CD4-positive, alpha-beta memory T cell (primary cell): ENCODE measurements at places on chromosomes 1 and 21. TPM values are rescaled to one million over a fixed set of nuclear protein-coding genes. Genes with fewer than 3 reads are reported as not detected.

GUCA2B gene
- not detected for total RNA-seq

TTLL7 gene
- 0.06 TPM for total RNA-seq

TMED5 gene
- 60.1 TPM for total RNA-seq

MSH4 gene
- total RNA-seq: 0.80 TPM

C1orf53 gene
- not detected for total RNA-seq

DNA sequence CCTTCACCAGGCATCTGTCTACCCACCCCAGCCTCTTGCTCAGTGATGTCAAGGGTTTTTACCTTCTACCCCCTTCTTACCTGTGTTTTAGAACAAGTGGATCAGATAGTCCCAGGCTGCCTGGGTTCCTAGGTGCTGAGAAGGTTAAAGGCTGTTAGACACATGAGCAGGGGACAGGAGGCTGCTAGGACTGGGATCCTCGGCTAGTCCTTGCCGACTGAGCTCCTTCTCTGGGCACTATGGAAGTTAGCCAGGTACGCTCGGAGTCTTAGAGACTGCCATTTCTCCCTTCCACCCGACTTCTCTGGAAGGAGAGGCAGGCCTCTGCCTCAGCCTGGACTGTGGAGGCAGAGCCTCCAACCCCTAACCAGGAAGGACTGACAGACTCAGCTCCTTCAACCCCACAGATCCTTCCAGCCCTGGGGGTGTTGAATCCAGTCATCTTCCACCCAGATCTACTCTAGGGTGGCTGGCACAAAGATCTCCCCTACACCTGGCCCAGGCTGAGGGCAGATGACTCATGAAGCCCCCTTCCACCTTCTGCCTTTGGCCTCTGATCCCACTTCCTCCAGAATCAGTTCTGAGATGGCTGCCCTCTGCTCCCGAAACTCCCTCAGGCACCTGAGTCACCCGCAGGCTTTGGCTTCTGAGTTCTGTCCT, at the start of gene DYNLT4:
TSS of gene DYNLT4 (minus strand) at position 648 of the 660 bp plus-strand sequence. CDS start 683 bp downstream, outside the sequence.
- H3K4me3 ChIP-seq: peak within 1 kb of the TSS; percentile 57
- peaks cover 35% of the 10 kb centered on the region for H3K36me3 ChIP-seq
- peak within 1 kb of the TSS; percentile 98 for H3K27ac ChIP-seq
- H3K4me1 ChIP-seq: peaks cover 91% of the 10 kb centered on the region

GRCh38 chr1:3606779-3607702, 4.3 kb downstream of the MEGF6 start:
- H3K4me3 ChIP-seq: no peak overlapping the region
- peaks cover 5% of the 10 kb centered on the region for H3K27me3 ChIP-seq
- no peaks in the 10 kb centered on the region for H3K36me3 ChIP-seq

GRCh38 chr1:114559356-114559755, 22.1 kb downstream of the BCAS2 start:
- DNase-seq: no peak
- no peak overlapping the region for H3K4me3 ChIP-seq
- no peaks in the 10 kb centered on the region for H3K27me3 ChIP-seq

- H3K4me1 ChIP-seq: peaks cover 26% of the 10 kb centered on the region
- H3K27ac ChIP-seq: no peak overlapping the region
- DNase-seq: peak; percentile 39
- H3K27me3 ChIP-seq: no peaks in the 10 kb centered on the region
- H3K36me3 ChIP-seq: no peaks in the 10 kb centered on the region
- no peak overlapping the region for H3K4me3 ChIP-seq
Measured at GRCh38 chr1:185681034-185681633, 53.1 kb upstream of the HMCN1 start.

DNA sequence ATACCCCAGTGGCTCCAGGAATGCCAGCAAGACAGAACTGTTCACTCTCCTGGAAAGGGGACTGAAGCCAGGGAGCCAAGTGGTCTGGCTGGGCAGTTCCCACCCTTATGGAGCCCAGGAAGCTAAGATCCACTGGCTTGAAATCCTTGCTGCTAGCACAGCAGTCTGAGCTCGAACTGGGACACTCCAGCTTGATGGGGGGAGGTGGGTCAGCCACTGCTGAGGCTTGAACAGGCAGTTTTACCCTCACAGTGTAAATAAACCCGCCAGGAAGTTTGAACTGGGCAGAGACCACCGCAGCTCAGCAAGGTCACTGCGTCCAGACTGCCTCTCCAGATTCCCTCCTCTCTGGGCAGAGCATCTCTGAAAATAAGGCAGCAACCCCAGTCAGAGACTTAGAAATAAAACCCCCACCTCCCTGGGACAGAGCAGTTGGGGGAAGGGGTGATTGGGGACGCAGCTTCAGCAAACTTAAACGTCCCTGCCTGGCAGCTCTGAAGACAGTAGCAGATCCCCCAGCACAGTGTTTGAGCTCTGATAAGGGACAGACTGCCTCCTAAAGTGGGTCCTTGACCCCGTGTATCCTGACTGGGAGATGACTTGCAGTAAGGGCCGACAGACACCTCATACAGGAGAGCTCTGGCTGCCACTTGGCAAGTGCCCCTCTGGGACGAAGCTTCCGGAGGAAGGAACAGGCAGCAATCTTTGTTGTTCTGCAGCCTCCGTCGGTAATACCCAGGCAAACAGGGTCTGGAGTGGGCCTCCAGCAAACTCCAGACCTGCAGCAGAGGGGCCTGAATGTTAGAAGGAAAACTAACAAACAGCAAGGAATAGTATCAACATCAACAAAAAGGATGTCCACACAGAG, 568.4 kb downstream of the PLA2G4A start:
- no peak overlapping the region for H3K27ac ChIP-seq
- H3K4me3 ChIP-seq: no peak overlapping the region
- DNase-seq: no peak
- H3K4me1 ChIP-seq: no peaks in the 10 kb centered on the region
- H3K27me3 ChIP-seq: no peaks in the 10 kb centered on the region
- H3K36me3 ChIP-seq: no peaks in the 10 kb centered on the region

GRCh38 chr1:248816042-248816851, 9.5 kb downstream of the SH3BP5L start:
- H3K27me3 ChIP-seq: no peaks in the 10 kb centered on the region
- H3K4me3 ChIP-seq: no peak overlapping the region
- DNase-seq: no peak
- H3K4me1 ChIP-seq: peaks cover 52% of the 10 kb centered on the region
- H3K36me3 ChIP-seq: peaks cover 46% of the 10 kb centered on the region

GRCh38 chr1:46527474-46528296, 23.8 kb downstream of the KNCN start:
- peaks cover 1% of the 10 kb centered on the region for H3K4me1 ChIP-seq
- no peak overlapping the region for H3K27ac ChIP-seq
- DNase-seq: peak; percentile 64
- no peak overlapping the region for H3K4me3 ChIP-seq
- no peaks in the 10 kb centered on the region for H3K36me3 ChIP-seq

DNA sequence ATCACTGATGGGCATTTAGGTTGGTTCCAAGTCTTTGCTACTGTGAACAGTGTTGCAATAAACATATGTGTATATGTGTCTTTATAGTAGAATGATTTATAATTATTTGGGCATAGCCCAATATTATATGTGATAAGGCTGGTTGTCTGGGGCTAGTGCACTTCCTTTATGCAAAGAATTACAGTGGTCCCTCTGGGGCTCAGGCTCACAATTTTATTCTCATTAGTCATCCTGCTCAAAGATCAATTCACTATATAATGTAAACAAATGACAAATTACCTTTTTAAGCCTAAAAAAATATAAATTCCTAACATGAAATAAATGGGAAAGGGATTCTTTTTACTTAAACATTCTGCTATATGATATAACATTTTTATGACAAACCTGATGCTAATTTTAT, 5.0 kb downstream of the PLPPR4 start:
- H3K36me3 ChIP-seq: no peaks in the 10 kb centered on the region
- H3K27me3 ChIP-seq: no peaks in the 10 kb centered on the region
- H3K4me3 ChIP-seq: no peak overlapping the region
- DNase-seq: no peak
- no peaks in the 10 kb centered on the region for H3K4me1 ChIP-seq

- H3K27me3 ChIP-seq: no peaks in the 10 kb centered on the region
- no peak for DNase-seq
- H3K4me3 ChIP-seq: no peak overlapping the region
- no peaks in the 10 kb centered on the region for H3K36me3 ChIP-seq
- H3K4me1 ChIP-seq: no peaks in the 10 kb centered on the region
Measured at GRCh38 chr1:221157026-221157761, 278.0 kb downstream of the HLX start.

DNA sequence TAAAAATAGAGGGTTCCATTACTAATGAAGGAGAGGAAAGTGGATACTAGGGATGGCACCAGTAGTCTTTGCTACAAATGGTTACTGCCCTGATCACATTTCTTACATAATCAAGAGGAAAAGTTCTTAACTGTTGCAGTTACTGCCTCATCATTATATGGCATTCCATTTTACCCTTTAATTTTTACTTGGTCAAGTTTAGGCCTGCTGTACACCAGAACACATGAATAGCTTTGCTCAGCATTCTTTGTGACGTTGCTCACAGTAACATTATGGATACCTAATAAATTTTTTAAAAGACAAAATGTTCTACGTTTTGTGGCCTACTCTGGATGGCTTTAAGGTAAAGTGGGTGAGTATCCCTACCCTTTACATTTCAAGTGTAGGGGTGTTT, 38.6 kb upstream of the CR1L start:
- no peaks in the 10 kb centered on the region for H3K27me3 ChIP-seq
- H3K4me3 ChIP-seq: no peak overlapping the region
- no peaks in the 10 kb centered on the region for H3K4me1 ChIP-seq
- H3K36me3 ChIP-seq: no peaks in the 10 kb centered on the region
- H3K27ac ChIP-seq: no peak overlapping the region

DNA sequence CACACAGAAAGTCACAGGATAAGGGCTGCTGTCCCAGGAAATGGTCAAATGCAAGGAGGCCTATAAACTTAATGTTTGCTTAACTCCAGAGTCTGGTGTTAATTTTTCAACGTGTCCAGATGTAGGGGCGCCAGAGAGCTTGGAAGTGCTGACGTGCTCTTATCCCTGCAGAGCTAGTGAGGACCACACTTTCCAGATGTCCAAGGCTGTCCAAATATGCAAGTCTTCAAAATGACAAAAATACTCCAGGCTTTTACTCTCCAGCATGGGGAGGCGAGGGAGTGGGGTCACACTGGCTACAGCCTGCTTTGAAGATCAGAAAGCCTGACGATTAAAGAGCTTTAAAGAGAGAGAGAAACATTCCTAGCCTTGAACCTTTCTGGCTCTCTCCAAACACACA, 57.6 kb downstream of the ABCA4 start:
- H3K27me3 ChIP-seq: no peaks in the 10 kb centered on the region
- DNase-seq: no peak
- H3K36me3 ChIP-seq: no peaks in the 10 kb centered on the region
- no peak overlapping the region for H3K4me3 ChIP-seq
- no peak overlapping the region for H3K27ac ChIP-seq

- no peaks in the 10 kb centered on the region for H3K4me1 ChIP-seq
- no peak overlapping the region for H3K27ac ChIP-seq
- H3K4me3 ChIP-seq: no peak overlapping the region
- H3K36me3 ChIP-seq: no peaks in the 10 kb centered on the region
Measured at GRCh38 chr1:18792747-18793146, 66.7 kb downstream of the TAS1R2 start.

- no peaks in the 10 kb centered on the region for H3K36me3 ChIP-seq
- H3K4me3 ChIP-seq: no peak overlapping the region
- no peak overlapping the region for H3K27ac ChIP-seq
- no peaks in the 10 kb centered on the region for H3K4me1 ChIP-seq
- H3K27me3 ChIP-seq: no peaks in the 10 kb centered on the region
Measured at GRCh38 chr1:196091397-196092135, 516.7 kb downstream of the KCNT2 start.

DNA sequence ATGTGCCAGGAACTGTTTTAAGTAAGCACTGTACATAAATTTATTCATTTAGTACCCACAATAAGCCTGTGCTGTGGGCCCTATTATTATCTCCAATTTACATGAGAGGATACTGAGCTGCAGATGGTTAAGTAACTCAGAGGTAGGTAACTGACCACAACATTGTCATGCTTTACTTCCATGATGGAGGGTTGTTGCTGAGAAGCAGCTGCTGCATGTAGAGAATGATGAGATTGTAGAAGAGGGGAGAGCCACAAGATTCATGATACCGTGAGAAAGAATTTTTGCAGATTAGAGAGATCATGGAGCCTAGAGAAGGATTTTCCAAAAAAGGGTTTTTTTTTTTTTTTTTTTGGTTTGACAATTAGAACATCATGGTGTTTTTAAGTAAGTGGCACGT, 313.1 kb downstream of the PTBP2 start:
- no peak overlapping the region for H3K27ac ChIP-seq
- H3K4me3 ChIP-seq: no peak overlapping the region
- DNase-seq: no peak

DNA sequence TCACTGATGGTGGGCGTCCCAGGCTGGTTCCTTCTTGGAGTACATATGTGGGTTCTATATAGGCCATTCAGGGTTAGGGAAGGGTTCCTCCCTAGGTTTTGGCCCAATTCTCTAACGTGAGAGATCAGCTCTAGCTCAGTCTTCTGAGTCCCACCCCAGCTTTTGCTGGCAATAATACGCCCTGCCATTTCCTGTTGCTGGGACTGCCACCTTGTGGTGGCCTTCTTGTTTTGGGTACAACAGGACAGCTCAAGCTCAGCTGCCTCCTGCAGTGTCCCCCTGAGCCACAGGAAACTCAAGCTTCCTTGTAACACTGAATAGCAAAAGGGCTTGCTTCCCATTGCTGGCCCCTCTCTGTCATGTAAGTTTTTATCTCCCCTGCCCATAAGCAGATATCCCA, 77.8 kb downstream of the BACH1 start:
- DNase-seq: peak; percentile 44
- H3K36me3 ChIP-seq: no peaks in the 10 kb centered on the region
- H3K4me1 ChIP-seq: peaks cover 8% of the 10 kb centered on the region
- no peaks in the 10 kb centered on the region for H3K27me3 ChIP-seq
- H3K4me3 ChIP-seq: no peak overlapping the region

DNA sequence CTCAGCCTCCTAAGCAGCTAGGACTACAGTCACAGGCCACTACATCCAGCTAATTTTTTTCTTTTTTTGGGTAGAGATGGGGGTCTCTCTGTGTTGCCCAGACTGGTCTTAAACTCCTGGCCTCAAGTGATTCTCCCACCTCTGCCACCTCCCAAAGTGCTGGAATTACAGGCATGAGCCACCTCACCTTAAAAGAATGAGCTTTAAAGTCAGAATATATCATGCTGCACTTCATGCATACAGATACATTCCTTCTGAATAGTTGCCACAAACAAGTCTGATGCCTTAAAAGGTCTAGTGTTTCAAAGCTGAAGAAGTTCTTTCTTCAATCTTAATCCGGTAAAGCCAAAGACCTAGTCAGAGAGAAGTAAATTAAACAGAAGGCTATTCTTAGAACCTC, 23.8 kb upstream of the CPLANE2 start:
- no peaks in the 10 kb centered on the region for H3K4me1 ChIP-seq
- no peak overlapping the region for H3K4me3 ChIP-seq
- H3K27me3 ChIP-seq: no peaks in the 10 kb centered on the region
- H3K36me3 ChIP-seq: peaks cover 3% of the 10 kb centered on the region
- no peak overlapping the region for H3K27ac ChIP-seq

- H3K4me1 ChIP-seq: no peaks in the 10 kb centered on the region
- no peak overlapping the region for H3K4me3 ChIP-seq
- H3K36me3 ChIP-seq: peaks cover 31% of the 10 kb centered on the region
- no peak overlapping the region for H3K27ac ChIP-seq
Measured at GRCh38 chr1:6090996-6091822, 45.5 kb downstream of the KCNAB2 start.

- H3K27me3 ChIP-seq: no peaks in the 10 kb centered on the region
- H3K27ac ChIP-seq: no peak overlapping the region
- no peaks in the 10 kb centered on the region for H3K36me3 ChIP-seq
- DNase-seq: peak; percentile 59
- no peaks in the 10 kb centered on the region for H3K4me1 ChIP-seq
Measured at GRCh38 chr1:182781841-182782586, 7.6 kb upstream of the NPL start.
